MCF 10A (cell line): ENCODE measurements at places on chromosomes 12 and 14. TPM values are rescaled to one million over a fixed set of nuclear protein-coding genes. Genes with fewer than 3 reads are reported as not detected.
A peak's percentile ranks its signal among the peaks of the same experiment; 100 is the strongest.

DNA sequence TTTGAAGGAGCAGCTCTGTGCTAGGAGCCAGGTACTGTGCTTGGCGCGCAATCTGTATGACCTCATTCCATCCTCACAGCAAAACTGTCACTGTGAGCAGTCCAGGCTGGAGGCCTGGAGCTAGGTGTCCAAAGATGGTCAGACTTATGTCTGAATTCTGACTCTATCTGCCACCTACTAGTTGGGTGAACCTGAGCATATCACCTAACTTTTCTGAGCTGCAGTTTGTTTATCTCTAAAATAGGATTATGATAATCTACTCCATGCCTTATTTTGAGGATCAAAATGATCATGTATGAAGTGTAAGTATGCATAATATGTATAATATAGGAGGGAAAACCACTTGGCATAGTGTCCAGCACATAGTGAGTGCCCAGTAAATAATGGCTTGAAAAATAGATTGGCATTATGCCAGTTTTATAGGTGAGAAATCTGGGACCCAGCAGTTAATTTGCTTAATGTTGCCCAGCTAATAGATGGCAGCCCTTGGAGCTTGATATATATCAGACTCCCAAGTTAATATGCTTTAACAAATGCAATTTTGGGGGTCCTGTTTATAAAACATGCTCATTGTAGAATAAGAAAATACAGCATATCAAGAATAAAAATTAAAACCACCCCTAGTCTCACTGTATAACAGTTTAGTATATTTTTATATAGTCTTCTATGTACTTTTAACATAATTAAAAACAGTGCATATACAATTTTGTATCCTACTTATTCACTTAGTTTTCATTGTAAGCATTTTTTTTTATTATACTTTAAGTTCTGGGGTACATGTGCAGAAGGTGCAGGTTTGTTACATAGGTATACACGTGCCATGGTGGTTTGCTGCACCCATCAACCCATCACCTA, 4.5 kb upstream of the JPH4 start:
- no peak overlapping the region for H3K27ac ChIP-seq
- no peaks in the 10 kb centered on the region for H3K36me3 ChIP-seq
- peaks cover 14% of the 10 kb centered on the region for H3K27me3 ChIP-seq
- no peak for DNase-seq

DNA sequence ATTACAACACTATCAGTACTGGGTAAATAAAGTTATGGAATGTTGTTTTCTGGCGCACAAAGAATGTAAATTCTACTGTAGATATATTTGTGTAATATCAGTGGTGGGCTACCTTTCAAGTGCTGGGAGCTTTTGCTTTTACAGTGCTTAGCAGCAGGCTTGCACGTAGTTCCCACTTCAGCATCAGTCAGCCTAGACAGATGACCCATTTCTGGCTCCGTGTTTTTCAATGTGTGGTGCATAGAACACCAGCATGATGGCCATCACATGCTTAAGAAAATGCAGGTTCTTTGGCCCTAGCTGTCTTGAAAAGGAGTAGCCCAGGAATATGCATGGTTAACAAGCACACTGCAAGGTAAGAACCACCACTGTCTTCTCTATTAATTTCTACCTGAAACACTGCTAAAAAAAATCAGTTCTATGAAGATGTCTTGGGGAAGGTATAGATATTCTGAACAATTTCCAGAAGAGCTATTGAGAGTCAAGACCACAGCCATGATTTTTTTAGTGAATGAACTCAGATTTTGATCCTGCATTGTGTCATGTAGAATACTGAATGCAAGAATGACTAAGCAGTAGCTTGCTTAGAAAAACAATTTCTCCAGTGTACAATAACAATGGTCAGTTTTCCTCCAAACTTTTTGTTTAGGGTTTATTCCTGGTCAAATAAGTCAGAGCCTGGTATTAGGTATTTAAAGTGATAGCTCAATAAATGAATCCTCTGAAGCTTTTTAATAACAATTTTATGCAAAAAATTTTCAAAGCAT, 195.7 kb downstream of the AKAP6 start:
- peaks cover 4% of the 10 kb centered on the region for H3K4me1 ChIP-seq
- peak overlapping the region; percentile 31 for H3K27ac ChIP-seq
- peak; percentile 15 for DNase-seq
- H3K4me3 ChIP-seq, result no peak overlapping the region
- no peaks in the 10 kb centered on the region for H3K36me3 ChIP-seq

GRCh38 chr14:56118611-56119181, 485 bp downstream of the PELI2 start:
- no peaks in the 10 kb centered on the region for H3K36me3 ChIP-seq
- H3K27ac ChIP-seq, result no peak overlapping the region
- DNase-seq, result no peak
- H3K4me1 ChIP-seq, result no peaks in the 10 kb centered on the region
- peak overlapping the region; percentile 86 for H3K4me3 ChIP-seq

- DNase-seq, result no peak
- no peaks in the 10 kb centered on the region for H3K4me1 ChIP-seq
These were observed 117.1 kb upstream of the RGS6 start for GRCh38 chr14:71815110-71815509.

GRCh38 chr12:117329756-117330155, 31.7 kb downstream of the NOS1 start:
- DNase-seq, result no peak
- H3K27ac ChIP-seq, result no peak overlapping the region
- no peak overlapping the region for H3K4me3 ChIP-seq

- H3K36me3 ChIP-seq, result no peaks in the 10 kb centered on the region
- DNase-seq, result no peak
- no peaks in the 10 kb centered on the region for H3K27me3 ChIP-seq
- H3K4me3 ChIP-seq, result no peak overlapping the region
- H3K27ac ChIP-seq, result no peak overlapping the region
These were observed 38.3 kb upstream of the TMTC2 start for GRCh38 chr12:82648259-82648909.

- no peak overlapping the region for H3K27ac ChIP-seq
- no peak for DNase-seq
- no peaks in the 10 kb centered on the region for H3K4me1 ChIP-seq
- H3K36me3 ChIP-seq, result no peaks in the 10 kb centered on the region
- no peak overlapping the region for H3K4me3 ChIP-seq
- no peaks in the 10 kb centered on the region for H3K27me3 ChIP-seq
These were observed 1935.1 kb upstream of the FLRT2 start for GRCh38 chr14:83594874-83595273.

- H3K27ac ChIP-seq, result no peak overlapping the region
- no peak overlapping the region for H3K4me3 ChIP-seq
- DNase-seq, result no peak
- peaks cover 7% of the 10 kb centered on the region for H3K4me1 ChIP-seq
These were observed 359.8 kb downstream of the ATP23 start for GRCh38 chr12:58301038-58301729.

DNA sequence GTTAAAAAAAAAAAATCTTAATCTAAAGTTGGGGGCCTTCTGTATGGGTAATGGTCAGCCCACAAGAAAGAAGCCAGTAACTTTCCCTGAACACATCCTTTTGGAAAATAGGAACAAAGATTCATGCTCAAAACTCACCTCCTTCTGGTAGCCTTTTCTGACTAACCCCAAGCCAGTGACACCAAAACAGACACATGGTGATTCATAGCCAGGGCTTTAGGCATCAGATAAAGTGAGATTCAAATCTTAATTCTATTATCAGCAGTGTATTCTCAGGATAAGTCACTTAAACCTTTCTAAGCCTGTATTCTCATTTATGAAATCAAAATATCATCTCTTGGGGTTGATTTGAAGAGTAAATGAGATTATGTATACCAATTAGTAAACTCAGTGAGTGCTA, 4.9 kb downstream of the ATP5MC2 start:
- H3K36me3 ChIP-seq, result peaks cover 94% of the 10 kb centered on the region
- no peak for DNase-seq
- no peak overlapping the region for H3K4me3 ChIP-seq
- peaks cover 6% of the 10 kb centered on the region for H3K4me1 ChIP-seq

DNA sequence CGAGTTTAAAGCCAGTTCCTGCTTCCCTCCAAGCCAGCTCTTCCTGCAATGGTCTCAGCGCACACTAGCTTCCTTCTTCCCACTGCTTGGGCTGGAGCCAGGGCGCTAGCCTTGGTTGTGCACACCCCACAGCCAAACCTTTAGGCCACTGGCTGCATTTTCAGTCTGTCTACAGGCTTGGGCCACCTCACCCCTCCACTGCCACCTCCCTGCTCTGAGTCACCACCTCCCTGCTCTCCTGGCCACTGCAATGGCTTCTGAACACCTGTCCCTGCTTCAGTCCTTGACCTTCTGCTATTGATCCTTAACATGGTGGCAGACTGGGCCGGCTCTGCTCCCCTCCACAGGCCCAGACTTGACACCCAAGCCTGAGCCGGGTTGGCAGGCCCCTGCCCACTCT, 151.1 kb downstream of the RBM19 start:
- peaks cover 4% of the 10 kb centered on the region for H3K36me3 ChIP-seq
- no peak for DNase-seq
- H3K4me1 ChIP-seq, result no peaks in the 10 kb centered on the region
- peak overlapping the region; percentile 33 for H3K27ac ChIP-seq
- H3K27me3 ChIP-seq, result no peaks in the 10 kb centered on the region

DNA sequence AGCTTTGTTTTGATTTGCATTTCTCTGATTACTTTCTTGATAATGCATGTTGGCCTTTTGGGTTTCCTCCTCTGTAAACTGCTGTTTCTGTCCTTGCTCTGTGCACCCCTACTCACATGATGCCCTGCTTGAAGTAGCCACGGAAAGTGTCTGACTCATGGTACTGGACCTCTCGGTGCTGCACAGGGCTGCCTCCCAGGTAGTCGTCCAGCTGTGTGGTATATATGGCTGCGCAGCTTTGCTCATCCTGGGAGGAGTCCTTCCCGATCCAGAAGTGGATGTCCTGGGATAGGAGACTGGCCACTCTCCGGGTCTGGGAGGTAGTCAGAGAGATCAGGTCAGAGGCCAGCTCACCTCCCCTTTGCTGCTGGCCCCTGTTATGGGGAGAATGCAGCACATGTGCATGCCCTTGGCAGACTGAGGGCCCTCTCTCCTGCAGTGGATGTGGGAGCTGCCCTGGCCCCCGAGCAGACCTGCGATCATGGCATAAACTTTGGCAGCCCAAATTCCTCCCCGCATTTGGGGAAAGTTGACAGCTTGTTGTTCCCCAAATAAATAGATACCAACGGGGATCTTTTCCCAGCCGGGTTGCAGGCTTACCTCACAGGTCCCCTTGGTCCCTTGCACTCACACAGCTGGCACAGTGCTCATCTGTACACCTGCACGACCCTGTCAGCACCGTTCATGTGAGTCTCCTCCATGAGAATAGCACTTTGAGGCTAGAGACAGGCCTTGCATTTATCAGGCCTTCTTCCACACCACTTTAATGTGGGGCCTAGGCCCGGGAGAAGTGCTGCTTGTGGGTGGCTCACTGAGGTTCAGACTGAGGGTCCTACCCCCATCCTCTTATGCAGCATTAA, 5.2 kb downstream of the AVIL start:
- H3K27ac ChIP-seq, result no peak overlapping the region
- H3K27me3 ChIP-seq, result no peaks in the 10 kb centered on the region
- no peaks in the 10 kb centered on the region for H3K36me3 ChIP-seq
- no peak overlapping the region for H3K4me3 ChIP-seq

GRCh38 chr14:94051115-94051514, 25.0 kb downstream of the OTUB2 start:
- H3K4me3 ChIP-seq, result no peak overlapping the region
- H3K27ac ChIP-seq, result no peak overlapping the region
- H3K4me1 ChIP-seq, result no peaks in the 10 kb centered on the region
- no peaks in the 10 kb centered on the region for H3K27me3 ChIP-seq
- H3K36me3 ChIP-seq, result peaks cover 89% of the 10 kb centered on the region
- DNase-seq, result peak; percentile 28

DNA sequence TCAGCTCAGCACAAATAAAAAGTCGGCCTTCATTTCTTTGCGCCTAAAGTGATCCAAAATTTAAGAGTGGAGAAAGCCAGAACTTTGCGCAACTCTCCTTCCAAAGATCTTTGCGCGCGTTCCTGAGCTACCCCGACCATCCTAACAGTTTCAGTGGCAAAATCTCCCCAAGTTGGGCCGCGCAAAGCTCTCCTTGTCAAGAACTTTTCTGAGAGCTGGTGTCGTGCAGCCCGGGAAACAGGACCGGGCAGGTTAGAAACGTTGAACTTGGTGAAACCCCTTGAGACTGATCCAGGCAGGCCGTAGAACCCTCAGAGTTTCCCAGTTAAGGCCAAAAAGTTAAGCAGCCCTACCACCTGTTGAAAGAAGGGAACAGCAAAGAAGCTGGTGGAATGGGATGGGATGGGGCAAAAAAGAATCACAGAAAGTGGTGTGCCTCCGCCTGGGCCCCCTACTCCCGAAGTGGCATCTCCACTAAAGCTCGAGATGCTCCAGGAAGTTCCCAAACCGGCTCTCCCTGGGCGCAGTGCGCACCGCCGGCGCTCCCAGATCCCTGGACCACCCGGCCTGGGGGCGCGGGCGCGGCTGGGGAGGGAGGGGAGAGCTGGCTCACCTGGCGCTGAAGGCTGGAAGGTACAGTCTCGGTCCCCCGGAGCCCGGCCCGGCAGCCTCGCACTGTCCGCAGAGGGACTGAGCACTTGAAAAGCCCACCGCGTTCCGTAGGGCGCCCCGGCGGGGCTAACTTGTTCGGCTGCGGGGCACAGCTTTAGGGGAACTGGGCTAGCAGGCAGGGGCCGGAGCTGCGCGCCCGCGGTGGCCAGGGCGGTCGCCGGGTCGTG, 768 bp downstream of the DBX2 start:
- no peaks in the 10 kb centered on the region for H3K4me1 ChIP-seq
- no peak overlapping the region for H3K27ac ChIP-seq
- peaks cover 88% of the 10 kb centered on the region for H3K27me3 ChIP-seq
- DNase-seq, result no peak
- H3K4me3 ChIP-seq, result no peak overlapping the region
- no peaks in the 10 kb centered on the region for H3K36me3 ChIP-seq

DNA sequence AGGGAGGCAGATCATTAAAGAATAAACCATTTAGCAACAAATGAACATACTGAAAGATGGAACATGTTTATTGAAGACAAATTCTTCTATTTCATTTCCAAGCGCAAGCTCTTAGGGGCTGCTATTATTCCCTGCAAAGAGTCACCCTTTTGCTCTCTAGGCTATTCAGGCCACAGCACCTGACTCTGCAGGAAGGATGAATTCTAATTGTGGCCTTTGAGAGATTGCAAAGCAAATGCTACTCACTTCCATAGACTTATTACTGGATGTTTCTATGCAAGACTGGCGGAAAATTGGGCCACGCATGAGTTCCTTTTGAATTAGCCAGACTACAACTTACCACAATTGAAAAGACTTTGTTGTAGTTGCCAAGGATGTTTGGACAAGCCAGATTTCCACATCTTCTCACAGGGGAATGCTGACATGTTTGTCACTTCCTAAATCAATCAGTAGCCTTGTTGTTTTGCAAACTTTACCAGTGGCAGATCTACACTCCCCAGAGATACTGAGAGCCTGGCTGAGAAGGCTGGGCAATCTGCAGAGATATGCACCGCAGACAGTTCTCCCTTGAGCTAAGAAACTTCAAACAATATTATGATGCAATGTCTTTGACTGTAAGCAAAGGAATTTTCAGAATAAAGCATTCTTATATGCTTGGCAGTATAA, 334.3 kb upstream of the SYT1 start:
- no peak overlapping the region for H3K4me3 ChIP-seq
- H3K4me1 ChIP-seq, result no peaks in the 10 kb centered on the region
- H3K36me3 ChIP-seq, result no peaks in the 10 kb centered on the region
- no peaks in the 10 kb centered on the region for H3K27me3 ChIP-seq

- H3K36me3 ChIP-seq, result no peaks in the 10 kb centered on the region
- no peaks in the 10 kb centered on the region for H3K27me3 ChIP-seq
- H3K4me3 ChIP-seq, result no peak overlapping the region
- peaks cover 11% of the 10 kb centered on the region for H3K4me1 ChIP-seq
- peak; percentile 21 for DNase-seq
These were observed 45.4 kb upstream of the USP15 start for GRCh38 chr12:62214846-62215245.

Gene CIPC
- 9.7 and 11.4 TPM in 2 replicates for total RNA-seq

Gene TGM1
- total RNA-seq, result 16.9 and 26.2 TPM in 2 replicates

Gene SLC8A3
- not detected in 2 replicates for total RNA-seq

Gene ZNF705A
- total RNA-seq, result not detected in 2 replicates

Gene KRT74
- not detected in 2 replicates for total RNA-seq

Gene RNF34
- 40.5 and 40.9 TPM in 2 replicates for total RNA-seq

Gene SLC17A8
- not detected in 2 replicates for total RNA-seq
